NCI-H187 treated with DMSO at 0.1 percent for 48 hours (cell line): ENCODE measurements at places on chromosomes 5 and 9.

GRCh38 chr5:172189693-172190296, 1.8 kb upstream of the STK10 start:
- no peak for DNase-seq

DNA sequence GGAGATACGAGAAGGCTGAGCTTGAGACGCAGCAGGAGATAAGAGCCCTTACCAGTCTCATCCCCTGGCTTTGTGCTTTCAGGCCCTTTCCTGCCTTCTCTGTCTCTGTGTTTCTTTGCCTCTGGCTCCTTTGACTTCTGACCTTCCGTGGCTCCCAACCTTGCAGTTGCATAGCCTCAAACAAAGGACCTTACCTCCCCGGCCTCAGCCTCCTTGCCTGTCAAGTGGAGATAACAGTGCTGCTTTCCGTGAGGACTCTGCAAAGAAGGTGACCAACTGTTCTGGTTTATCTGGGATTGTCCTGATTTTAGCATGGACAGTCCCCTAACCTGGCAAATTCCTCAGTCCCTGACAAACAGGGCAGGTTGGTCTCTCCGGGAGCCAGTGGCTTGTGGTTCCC, 287.8 kb upstream of the MVB12B start:
- DNase-seq = no peak

GRCh38 chr9:82981552-82981951, 81.4 kb downstream of the RASEF start:
- DNase-seq = no peak

GRCh38 chr9:96163712-96164111, 138.3 kb downstream of the HSD17B3 start:
- DNase-seq = no peak

GRCh38 chr5:43627028-43627427, 24.0 kb downstream of the NNT start:
- peak; percentile 19 for DNase-seq

DNA sequence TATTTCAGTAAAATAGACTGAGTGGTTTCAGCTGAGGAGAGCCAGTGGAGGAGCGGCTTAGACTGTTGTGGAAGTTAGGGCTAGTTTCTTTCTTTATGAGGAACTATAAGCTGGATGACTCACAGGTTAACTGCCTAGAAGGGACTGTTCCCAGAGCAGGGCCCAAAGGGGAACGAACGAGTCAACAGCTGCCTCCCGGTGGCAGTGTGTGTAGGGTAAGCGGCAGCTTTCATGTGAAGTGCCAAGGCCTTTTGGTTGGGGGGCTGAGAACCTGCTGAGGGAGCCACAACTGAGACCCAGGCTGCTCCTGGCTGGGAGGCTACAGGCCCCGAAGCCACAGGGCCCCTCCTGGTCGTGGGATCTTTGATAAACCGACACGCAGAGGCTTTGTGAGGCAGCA, 7.0 kb downstream of the SQSTM1 start:
- DNase-seq = no peak

DNA sequence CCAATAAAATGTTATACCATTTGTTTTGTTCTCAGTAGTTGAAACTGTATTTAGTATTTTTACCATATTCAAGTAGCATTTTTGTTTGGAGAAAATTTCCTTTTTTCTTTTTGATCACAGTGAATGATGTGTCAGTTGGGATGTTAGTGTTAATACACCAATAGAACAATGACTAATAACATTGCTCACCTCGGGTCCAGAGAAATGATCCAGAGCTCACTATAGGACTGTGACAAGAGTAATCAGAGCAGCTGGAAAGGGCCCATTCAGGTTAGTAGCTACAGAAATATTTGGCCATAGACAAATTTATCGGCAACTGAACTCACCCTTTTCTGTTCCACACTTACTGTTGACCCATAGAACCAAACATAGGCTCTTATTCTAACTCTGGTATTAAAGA, 989.2 kb downstream of the TLE4 start:
- DNase-seq = no peak

- DNase-seq = no peak
These were observed 27.6 kb upstream of the NKD2 start for GRCh38 chr5:980966-981365.

DNA sequence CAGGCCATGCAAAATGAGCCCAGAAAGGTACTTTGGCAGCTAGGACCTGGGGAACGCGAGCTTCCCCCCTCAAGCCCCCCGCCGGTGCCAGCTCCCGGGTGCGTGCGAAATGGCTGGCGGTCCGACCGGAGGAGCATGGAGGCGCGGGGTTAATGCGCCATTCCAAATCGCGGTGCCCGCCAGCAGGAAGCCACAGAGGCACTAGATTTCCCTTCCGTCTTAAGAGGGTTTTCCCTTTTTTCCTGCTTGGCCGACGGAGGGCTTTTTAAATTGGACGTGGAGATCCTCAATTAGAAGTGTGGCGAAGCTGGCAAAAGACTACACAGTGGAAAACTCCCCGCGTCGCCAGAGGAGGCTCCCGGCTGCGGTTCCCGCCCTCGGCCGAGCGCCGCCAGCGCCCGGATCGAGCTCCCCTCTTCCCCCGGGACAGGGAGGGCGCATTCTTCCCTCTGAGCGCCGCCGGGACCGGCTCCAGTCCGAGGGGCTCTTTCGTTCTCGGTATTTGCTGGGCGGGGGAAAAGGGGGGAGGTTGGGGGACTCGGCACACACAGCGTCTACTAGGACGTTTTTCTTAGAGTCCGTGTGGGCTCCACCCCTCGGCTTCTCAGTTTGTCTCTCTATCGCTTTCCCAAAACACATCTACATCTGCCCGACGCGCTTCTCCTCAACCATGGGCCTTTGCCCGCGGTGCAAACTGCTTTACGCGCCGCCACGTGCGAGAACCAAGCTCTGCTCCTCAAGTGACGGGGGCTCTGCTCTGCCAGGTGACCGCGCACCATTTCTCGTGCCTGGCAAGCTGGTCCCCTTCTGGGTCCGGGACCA, 3.0 kb downstream of the GDNF start:
- DNase-seq = no peak

DNA sequence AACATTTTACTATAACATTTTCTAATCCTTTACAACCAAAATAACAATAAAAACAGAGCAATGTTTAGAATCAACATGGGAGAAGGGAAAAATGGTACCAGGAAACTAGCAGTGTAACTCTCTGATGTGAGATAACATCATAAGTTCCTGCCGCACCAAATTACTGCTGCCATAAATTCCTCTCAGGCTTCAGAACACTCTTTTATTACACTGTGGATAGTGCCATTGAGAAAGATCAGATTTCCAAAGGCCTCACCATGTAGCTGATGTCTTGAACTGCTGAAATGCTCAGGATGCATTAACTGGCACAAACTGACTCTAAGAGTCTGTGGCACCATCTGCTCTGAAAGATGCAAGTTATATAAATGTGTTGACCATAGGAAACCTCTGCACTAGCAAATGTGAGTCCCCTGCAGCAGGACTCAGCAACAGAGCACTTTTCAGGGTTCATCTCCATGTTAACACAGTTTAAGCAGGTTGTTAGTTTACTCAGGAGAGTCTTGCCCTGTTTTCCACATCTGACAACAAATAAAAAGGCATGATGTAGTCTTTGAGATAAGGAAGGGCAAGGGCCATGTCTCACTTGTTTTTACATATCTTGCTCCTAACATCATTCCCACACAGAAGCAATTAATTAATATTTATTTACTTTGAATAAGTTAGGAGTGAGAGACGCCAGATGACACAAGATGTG, 218.1 kb downstream of the CETN3 start:
- DNase-seq = no peak

DNA sequence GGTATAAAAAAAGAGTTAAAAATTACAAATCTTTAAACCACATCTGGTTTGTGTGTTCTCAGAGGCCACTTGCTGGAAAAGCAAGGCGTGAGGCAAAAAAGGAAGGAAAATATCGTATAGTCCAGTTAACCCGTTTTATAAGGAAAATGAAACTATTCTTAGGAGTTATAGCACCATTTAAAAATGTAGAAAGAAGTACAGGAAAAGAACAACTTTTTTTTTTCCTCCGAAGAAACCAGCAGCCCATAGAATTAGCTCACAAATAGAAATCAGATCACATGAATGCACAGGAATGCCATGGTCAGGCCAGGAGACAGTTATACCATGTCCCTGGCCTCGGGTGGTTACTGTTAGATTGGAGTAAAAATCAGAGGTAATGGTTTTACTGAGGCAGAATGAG, 241.6 kb downstream of the FBXL7 start:
- DNase-seq = no peak

DNA sequence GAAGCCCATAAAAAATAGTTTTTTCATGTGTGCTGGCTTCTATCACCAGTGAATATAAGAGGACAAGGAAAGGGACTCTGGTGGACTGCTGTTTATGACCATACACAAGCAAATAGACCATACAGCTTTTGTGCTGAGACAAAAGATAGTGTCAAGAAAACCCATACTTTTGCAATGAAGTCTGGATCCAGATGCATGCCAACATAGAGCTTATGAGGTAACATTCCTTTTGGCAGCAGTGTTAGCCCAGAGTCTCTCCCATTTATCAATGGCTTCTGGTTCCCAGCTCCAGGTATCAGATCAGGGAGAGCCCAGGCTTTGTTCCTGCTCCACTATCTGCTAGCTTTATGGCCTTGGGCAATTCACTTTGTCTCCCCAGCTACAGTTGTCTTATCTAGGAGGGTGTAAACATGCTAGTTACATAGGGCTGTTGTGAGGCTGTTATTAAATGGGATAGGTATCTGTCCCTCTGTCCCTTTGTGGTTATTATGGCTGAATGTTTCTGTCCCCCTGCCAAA, 55.6 kb downstream of the CCDC192 start:
- DNase-seq = no peak

- DNase-seq = no peak
These were observed 52.6 kb downstream of the LMX1B start for GRCh38 chr9:126666155-126666803.

GRCh38 chr5:4345850-4346249, 750.2 kb downstream of the IRX1 start:
- DNase-seq = no peak

DNA sequence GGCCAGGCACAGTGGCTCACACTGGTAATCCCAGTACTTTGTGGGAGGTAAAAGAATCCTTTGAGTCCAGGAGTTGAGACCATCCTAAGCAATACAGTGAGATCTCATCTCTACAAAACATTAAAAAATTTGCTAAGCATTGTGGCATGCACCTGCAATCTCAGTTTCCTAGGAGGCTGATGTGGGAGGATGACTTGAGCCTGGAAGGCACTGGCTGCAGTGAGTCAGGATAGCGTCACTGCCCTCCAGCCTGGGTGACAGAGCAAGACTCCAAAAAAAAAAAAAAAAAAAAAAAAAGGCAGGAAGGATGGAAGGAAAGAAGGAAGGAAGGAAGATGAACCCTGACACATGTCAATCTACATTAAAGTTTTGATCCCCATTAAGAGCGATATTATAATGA, 1452.2 kb upstream of the ACO1 start:
- no peak for DNase-seq

DNA sequence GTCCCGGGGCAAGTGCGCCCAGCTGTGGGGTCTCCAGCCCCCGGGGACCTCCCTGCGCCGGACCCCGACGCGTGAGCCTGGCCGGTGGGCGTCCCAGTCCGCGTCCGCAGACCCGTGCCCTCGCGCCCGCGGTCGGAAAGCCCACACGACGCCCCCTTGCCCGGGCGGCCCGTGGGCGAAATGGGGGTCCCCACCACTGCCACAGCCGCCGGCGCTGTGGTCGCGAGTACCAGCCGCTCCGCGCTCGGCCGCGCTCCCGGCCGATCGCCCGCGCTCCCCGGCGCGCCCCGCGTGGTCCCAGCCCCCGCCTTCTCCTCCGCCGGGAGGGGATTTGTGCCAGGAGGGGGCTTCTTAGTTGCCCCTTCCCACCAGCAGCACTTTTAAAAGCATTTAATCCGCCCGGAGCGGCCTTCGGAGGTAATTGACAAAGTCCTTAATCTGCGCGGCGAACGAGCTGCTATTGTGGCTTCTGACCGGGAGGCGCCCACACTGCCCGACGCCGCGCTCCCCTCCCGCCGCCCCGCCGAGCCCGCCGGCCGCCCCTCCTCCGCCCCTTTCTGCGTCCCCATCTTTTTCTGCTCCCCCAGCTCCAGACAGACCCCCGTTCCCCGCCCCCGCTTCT, 469 bp upstream of the FIBCD1 start:
- DNase-seq = no peak

- DNase-seq = no peak
These were observed 116.4 kb downstream of the NTRK2 start for GRCh38 chr9:84785792-84786547.

- no peak for DNase-seq
These were observed 780.5 kb upstream of the ZNF608 start for GRCh38 chr5:125526966-125527365.

DNA sequence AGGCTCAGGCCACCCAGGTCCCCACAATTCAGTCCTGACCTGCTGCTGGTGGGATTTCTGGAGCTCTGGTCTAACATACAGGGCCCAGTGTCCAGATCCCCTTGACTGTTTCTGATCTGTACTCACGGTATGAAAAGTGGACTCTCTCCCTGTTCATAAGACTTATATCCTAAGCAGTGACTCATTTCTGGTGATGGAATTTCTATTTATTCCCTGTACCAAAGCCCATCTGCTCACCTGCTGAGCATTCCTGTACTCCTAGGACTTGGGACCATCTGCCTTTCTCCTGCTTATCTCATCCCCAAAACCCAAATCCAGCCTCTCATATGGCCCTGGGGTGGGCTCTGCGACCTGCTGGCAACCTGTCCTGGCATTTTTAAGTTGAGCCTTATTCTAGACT, 86.6 kb downstream of the APBA1 start:
- DNase-seq = no peak

DNA sequence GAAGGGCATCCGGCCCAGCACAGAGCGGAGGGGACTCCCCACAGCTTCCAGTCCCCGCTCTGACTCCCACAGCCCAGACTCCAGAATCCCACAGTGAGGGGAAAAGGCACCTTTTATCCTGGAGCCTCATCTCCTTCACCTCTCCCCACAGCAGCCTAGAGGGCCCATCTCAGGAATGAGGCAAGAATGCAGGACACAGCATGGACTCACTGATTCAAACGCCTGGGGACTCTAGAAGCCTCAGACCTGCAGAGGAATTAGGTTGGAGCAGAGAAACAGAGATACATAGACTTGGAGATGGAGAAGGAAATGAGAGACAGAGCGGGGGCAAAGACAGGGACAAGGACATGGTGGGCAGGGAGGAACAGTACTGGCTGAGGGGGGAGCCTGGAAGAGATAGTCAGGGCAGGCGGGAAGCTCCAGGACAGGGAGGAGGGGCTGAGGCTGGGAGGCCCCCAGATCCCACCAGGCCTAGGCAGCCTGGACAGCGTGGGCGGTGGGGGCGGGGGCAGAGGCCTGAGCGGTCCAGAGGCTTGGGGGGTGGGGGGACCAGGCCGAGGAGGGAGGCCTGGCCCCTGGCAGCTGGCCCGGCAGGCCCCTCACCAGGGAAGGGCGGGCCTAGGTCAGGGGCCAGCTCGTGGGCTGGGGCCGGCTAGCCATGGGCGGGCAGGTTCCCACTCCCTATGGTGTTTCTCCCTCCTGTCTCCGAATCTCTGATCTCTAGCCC, 15.8 kb downstream of the CNTFR start:
- no peak for DNase-seq

DNA sequence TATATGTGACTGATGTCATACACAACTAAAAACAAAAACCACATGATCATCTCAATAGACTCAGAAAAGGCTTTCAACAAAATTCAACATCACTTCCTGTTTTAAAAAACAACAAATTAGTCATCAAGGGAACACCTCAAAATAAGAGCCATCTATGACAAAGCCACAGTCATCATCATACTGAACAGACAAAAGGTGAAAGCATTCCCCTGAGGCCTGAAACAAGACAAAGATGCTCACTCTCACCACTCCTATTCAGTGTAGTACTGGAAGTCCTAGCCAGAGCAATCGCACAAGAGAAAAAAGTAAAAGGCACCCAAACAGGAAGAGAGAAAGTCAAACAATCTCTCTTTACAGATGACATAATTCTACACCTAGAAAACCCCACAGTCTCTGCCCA, 893.5 kb upstream of the EDIL3 start:
- DNase-seq = no peak
